ENCODE measurements at places on chromosomes 12 and 14.

DNA sequence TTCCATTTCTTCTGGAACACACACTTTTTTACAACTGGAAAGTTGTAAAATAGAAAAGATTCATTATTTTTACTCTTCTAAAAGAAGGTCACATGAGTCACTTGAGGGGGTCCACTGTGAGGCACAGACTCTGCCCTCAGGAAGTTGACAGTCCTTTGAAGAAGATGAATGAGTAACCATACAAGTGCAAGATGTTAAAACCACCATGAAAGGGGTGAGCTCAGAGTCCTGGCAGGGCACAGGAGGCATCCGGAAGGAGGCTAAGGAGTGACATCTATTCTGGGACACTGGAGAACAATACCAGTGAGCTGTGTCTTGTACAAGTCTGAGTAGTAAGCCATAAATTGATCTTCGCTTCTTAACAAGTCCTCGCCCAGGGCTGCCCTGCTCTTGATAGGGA is 126.0 kb upstream of the FRMD6 start:
- DNase-seq, result no peak
- peaks cover 3% of the 10 kb centered on the region for H3K4me1 ChIP-seq
- H3K27me3 ChIP-seq, result no peaks in the 10 kb centered on the region
- no peak overlapping the region for H3K27ac ChIP-seq
- H3K4me3 ChIP-seq, result no peak overlapping the region
- H3K36me3 ChIP-seq, result no peaks in the 10 kb centered on the region

DNA sequence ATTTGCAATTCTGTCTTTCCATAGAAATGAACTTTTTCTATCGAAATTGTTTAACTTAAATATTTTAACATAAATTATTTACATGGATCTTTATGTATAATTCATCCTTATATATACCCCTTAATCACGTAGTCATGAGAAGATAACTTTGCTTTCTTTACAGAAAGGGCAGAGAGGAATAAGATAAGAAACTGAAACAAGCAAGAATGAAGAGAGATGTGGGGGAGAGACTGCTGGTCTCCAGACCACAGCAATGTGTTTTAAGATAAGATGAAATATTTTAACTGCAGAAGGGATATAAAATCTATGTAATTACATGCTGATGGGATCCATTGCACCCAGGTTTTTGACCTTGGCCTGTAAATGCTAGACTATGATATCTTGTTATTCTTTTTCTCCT is 34.7 kb upstream of the DNM1L start:
- H3K27me3 ChIP-seq, result no peaks in the 10 kb centered on the region
- no peak overlapping the region for H3K4me3 ChIP-seq
- DNase-seq, result no peak
- H3K4me1 ChIP-seq, result no peaks in the 10 kb centered on the region

- H3K27ac ChIP-seq, result no peak overlapping the region
- peaks cover 7% of the 10 kb centered on the region for H3K4me1 ChIP-seq
- H3K36me3 ChIP-seq, result no peaks in the 10 kb centered on the region
- H3K4me3 ChIP-seq, result no peak overlapping the region
- no peaks in the 10 kb centered on the region for H3K27me3 ChIP-seq
Measured at GRCh38 chr14:96178461-96179321, 25.9 kb upstream of the BDKRB2 start.

GRCh38 chr12:27273114-27273513 is 29.0 kb downstream of the STK38L start:
- H3K27ac ChIP-seq, result no peak overlapping the region
- no peaks in the 10 kb centered on the region for H3K36me3 ChIP-seq
- no peaks in the 10 kb centered on the region for H3K27me3 ChIP-seq
- no peak for DNase-seq

GRCh38 chr12:121762269-121762668 is 31.2 kb downstream of the RHOF start:
- peaks cover 2% of the 10 kb centered on the region for H3K4me1 ChIP-seq
- H3K27me3 ChIP-seq, result no peaks in the 10 kb centered on the region
- DNase-seq, result no peak

GRCh38 chr12:94748726-94749421 is 98.5 kb upstream of the TMCC3 start:
- H3K27ac ChIP-seq, result no peak overlapping the region
- H3K36me3 ChIP-seq, result no peaks in the 10 kb centered on the region
- H3K4me1 ChIP-seq, result no peaks in the 10 kb centered on the region
- no peak for DNase-seq

DNA sequence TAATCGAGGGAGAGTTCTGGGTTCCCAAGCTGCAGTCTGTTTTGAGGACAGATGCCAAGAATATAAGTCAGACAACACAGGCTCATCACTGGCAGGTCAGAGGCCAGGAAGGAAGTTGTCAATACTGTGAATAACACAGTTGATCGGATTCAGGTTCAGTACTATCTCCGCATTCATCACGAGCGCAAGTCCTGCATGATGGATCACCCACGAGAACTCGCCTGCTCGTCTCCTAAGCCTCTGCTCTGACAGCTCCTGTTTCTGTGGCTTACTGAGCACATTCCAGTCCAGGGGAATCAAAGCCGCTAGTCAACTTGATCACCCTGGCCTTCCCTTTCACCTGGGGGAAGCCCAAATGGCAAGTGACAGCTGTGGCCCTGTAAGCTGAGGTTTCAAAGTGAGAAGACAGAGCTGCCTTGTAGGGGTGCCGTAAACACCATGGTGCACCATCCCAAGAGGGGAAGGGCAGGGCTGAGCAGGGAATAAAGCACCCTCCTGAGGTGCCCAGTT is 60.1 kb upstream of the DICER1 start:
- no peak overlapping the region for H3K4me3 ChIP-seq
- H3K27ac ChIP-seq, result no peak overlapping the region
- H3K4me1 ChIP-seq, result peaks cover 10% of the 10 kb centered on the region
- H3K36me3 ChIP-seq, result no peaks in the 10 kb centered on the region
- no peaks in the 10 kb centered on the region for H3K27me3 ChIP-seq
- no peak for DNase-seq

GRCh38 chr14:52902971-52903619 is 47.8 kb downstream of the FERMT2 start:
- no peak for DNase-seq
- no peaks in the 10 kb centered on the region for H3K4me1 ChIP-seq
- no peak overlapping the region for H3K27ac ChIP-seq
- peaks cover 40% of the 10 kb centered on the region for H3K36me3 ChIP-seq
- H3K4me3 ChIP-seq, result no peak overlapping the region

DNA sequence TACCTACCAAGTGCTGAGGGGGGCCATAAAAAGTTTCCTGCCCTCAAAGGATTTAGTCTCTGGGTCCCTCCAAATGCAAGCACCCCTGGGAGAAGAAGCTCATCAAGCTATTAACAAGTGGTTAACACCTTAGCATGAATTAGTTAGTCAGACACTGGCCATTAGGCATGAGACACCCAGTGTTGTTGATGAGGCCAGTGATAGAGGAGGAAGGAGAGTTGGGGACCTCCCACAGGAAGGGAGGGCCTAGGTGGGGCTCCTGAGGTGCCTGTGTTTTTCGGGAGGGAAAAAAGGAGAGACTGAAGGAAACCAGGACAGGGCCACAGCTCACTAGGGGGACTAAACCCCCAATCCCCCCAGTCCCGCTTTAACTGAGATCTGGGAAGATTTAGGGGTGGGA is 4.5 kb upstream of the KRT71 start:
- no peaks in the 10 kb centered on the region for H3K27me3 ChIP-seq
- H3K4me3 ChIP-seq, result no peak overlapping the region
- no peaks in the 10 kb centered on the region for H3K4me1 ChIP-seq

Measured in neuronal stem cell (in vitro differentiated cells).